ENCODE measurements at places on chromosomes 12 and 14.

- DNase-seq, result no peak
Observed at GRCh38 chr14:94441130-94441529, 11.5 kb downstream of the SERPINA11 start.

- no peak for DNase-seq
Observed at GRCh38 chr14:66005900-66006434, 480.2 kb upstream of the CCDC196 start.

DNA sequence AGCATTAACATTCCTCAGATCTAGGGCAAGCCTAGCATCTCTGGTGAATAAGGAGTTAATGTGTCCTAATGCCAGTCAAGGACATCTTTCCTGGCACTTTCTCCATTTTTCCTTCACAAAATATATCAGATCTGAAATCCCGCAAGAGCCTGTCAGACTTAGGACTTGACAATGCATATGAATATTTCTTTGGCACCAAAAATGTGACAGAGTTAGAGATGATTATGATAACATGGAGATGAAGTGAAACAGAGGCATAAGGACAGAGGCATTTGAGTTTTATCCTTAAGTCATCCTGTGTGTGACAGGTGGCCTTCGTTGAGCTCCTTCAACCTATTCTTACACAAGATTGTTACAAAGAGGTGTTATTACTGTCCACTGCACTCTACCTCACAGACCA, 388.0 kb downstream of the EMP1 start:
- DNase-seq, result no peak

GRCh38 chr14:79018836-79019235, 848.7 kb downstream of the NRXN3 start:
- no peak for DNase-seq

DNA sequence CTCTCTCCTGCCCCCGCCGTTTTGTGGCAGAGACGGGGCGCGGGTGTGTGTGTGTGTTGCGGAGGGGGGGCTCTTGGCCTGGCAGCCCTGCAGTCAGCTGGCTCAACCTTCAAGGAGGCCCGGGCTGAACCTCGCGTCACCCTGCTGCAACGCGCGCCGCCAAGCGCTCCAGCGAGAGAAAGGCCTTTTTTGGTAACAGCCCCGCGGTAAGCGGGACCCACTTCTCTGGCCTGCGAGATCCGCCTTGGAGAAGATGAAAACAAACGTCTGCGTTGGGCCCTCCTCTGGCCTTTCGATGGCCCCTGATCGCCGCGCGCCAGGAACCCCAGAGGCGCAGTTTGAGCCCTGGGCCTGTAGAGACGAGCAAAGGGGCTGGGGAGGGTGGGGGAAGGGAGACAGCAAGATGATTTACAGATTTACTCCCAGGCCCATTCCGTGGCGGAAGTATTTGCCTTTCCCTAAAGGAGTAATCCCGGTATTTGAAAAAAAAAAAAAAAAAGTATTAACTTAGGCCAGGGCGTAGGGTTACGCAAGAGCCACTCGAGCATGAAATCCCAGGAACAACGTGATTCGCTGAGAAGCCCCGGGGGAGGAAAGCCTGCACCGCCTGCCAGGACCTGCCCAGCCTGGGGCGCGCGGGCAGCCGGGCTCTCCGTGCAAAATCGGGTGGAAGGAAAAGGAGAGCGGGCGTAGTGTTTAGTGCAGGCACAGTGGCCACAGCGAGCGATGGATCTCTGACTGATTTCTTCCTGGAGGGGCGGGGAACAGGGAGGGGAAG, 4.5 kb upstream of the IRF2BPL start:
- peak; percentile 95 for DNase-seq

DNA sequence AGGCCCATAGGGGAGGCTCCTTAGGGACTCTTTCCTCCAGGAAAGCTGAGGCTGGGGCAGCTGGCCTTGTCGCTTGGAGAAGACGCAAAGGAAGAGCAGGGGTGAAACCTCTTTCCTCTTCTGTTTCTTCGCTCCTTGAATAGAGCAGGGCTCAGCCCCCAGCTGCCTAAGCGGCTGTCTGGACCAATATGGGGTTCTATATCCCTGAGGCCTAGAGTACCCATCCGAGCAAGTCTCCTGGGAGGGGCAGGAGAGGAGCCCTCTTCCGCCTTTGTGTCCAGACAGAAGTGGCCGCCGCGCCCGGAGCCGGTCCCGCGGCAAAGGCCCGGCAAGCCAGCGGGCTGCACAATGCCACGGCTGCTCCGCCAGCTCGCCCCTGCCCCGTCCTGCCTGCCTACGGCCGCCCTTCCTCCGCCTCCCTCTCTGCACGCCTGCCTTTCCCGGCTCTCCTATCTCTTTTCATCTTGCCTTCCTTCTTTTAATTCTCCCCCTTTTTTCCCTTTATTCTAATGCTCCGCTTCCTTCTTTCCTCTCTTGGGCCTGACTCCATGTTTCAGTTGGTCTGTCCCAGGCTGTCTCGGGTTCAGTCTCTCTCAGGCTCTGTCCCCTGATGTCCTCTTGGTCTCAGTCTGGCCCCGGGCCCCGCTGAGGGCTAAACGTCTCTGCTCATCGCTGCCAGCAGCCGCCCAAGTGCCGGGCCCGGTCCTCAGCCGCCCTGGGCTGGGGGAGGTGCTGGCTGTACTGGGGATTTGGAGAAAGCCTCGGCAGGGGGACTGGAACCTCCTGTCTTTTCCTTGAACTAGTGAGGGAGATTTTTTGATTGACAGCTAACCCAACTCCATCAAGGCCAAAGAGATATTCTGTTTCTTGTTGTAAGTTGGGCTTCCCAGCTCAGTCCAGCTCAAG, 2.5 kb upstream of the HOXC9 start:
- no peak for DNase-seq

GRCh38 chr14:44453433-44454171, 53.5 kb downstream of the FSCB start:
- peak; percentile 38 for DNase-seq

DNA sequence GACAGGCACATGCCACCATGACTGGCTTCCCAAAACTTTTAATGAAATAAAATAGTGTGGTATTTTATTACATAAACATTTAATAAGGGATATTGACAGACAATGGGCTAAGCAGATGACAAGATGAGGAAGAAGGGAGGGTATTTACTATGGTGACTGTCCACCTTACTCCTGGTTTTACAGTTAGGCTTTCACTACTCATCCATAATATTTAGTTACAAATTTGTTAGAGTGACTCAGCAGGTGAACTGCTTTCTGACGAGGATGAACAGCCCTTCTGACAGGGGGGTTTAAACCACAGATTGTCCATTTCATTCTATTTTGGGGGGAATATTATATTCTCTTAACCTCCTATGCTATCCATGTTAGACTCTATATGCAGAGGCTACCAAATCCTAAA, 3.6 kb upstream of the PALS1 start:
- no peak for DNase-seq

DNA sequence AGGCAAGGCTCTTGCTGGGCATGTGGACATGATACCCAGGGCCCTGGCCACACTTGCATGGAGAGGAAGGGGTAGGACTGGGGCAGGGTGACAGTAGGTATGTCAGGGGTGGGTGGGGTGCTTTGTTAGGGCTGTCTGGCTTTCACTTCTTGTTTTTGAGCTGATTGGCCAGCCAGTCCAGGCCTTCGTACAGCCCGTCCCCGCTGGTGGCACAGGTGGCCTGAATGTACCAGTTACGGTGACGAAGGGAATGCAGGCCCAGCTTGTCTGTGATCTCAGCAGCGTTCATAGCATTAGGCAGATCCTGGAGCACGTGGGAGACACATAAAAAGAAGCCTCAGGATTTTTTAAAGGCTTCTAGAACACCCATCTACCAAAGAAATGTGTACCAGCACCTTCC, 13.5 kb upstream of the FKBP11 start:
- no peak for DNase-seq
